ENCODE measurements at places on chromosomes 2 and 18. TPM values are rescaled to one million over a fixed set of nuclear protein-coding genes. Genes with fewer than 3 reads are reported as not detected.

DNA sequence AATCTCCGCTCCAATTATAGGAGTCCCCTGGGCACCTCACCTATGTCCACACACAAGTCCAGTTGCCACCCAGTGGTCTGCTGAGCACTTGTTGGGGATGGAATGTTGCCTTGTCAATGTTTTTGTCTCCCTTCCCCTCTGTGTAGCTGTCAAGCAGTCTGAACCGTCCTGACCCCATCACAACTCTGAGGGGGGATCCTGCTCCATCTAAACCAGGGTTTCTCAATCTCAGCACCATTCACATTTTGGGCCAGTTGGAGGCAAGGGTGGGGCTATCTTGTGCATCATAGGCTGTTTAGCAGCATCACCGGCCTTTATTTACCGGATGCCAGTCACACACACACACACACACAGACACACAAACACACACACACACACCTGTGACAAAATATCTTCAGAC lies 53.0 kb downstream of the CYP26B1 start:
- no peaks in the 10 kb centered on the region for H3K36me3 ChIP-seq
- H3K4me3 ChIP-seq: no peak overlapping the region
- no peaks in the 10 kb centered on the region for H3K4me1 ChIP-seq
- no peaks in the 10 kb centered on the region for H3K27me3 ChIP-seq
- no peak overlapping the region for H3K27ac ChIP-seq

DNA sequence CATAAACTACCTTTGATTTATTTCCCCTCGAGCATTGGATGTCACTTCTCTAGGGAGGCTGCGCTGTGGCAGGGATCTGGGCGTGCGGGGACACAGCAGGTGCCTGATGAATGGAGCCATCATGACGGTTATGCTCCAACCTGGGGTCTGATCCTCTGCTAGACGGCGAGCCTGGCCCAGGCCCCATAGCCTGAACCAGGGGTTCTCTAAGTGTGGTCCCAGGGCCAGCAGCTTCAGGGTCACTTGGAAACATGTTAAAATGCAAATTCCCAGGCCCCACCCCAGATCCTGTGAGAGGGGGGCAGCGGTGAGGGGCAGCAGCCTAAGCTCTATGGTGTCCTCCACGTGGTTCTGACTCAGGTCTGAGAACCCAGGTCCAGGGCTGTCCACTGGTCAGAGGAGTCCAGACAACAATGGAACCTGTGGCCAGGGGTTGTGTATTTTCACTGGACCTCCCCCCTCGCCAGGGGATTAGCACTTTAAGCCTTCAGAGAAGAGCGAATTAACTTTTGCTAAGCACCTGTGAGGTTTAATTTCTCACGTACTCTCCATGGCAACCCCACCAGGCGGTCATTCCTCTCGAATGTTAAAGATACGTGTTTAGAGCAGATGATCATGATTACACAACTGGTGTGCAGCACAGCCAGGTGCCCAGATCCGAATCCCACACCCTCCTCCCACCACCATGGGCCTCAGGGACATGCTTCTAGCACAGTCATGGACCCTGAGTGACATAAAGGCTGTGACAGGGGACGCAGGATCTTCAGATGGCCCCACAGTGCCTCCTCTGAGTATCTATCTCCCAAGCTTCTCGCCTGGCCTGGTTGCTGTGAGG lies 1.6 kb upstream of the ARHGEF4 start:
- DNase-seq: no peak
- H3K36me3 ChIP-seq: no peaks in the 10 kb centered on the region
- peaks cover 8% of the 10 kb centered on the region for H3K4me1 ChIP-seq

GRCh38 chr2:230412846-230413245 lies 3.2 kb upstream of the SP100 start:
- no peaks in the 10 kb centered on the region for H3K4me1 ChIP-seq
- no peaks in the 10 kb centered on the region for H3K27me3 ChIP-seq

GRCh38 chr2:5121121-5121520 lies 571.1 kb upstream of the SOX11 start:
- H3K27ac ChIP-seq: no peak overlapping the region
- H3K27me3 ChIP-seq: no peaks in the 10 kb centered on the region
- H3K36me3 ChIP-seq: no peaks in the 10 kb centered on the region
- DNase-seq: no peak

DNA sequence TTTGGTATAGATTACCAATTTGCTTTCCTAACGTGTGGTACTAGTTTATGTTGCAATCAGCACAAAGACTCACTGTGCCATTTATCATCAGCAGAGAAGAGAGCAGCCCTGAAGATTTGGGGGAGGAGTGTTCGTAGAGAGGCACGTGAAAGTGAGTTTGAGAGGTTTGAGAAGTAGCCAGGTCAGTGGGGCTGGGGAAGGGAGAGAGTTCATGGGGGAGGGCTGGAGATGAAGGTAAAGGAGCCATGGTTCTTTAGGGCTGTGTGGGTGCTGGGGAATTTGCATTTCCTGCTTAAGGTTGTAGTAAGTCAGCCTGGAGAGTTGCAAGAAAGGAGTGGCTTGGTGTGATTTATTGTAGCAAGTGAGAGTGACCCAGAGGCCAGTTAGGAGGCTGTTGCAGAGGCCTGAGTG lies 172.1 kb downstream of the NEDD4L start:
- H3K4me3 ChIP-seq: no peak overlapping the region
- H3K36me3 ChIP-seq: no peaks in the 10 kb centered on the region
- no peak for DNase-seq
- no peaks in the 10 kb centered on the region for H3K4me1 ChIP-seq
- H3K27ac ChIP-seq: no peak overlapping the region

The NTSR2 gene
- total RNA-seq: not detected

The TFPI gene
- total RNA-seq: 58.2 TPM
